Activated CD4-positive, alpha-beta memory T cell treated with anti-CD3 and anti-CD28 coated beads, Interleukin-2, amount 10 ng/mL, durations not matched to agents 7 days and 5 days (primary cell): ENCODE measurements at places on chromosomes 2 and 18.

DNA sequence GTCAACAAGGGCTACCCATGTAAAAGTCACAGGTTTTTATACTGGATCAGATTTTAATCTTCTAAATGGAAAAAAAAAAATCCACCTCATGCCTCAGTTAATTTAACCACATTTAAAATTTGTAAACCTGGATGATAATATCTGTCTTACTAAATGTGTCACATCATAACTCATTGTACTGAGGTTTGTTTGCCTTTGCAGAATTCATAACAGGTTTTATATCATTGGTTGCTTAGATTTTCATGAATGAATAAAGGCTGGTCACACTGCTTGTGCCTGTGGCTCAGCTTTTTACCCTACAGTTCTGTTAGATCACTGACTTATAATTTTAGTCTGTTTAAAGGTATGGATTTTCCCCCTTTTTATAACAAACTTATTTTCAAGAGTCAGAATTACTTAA lies 48.9 kb downstream of the PSMD14 start:
- DNase-seq: no peak

DNA sequence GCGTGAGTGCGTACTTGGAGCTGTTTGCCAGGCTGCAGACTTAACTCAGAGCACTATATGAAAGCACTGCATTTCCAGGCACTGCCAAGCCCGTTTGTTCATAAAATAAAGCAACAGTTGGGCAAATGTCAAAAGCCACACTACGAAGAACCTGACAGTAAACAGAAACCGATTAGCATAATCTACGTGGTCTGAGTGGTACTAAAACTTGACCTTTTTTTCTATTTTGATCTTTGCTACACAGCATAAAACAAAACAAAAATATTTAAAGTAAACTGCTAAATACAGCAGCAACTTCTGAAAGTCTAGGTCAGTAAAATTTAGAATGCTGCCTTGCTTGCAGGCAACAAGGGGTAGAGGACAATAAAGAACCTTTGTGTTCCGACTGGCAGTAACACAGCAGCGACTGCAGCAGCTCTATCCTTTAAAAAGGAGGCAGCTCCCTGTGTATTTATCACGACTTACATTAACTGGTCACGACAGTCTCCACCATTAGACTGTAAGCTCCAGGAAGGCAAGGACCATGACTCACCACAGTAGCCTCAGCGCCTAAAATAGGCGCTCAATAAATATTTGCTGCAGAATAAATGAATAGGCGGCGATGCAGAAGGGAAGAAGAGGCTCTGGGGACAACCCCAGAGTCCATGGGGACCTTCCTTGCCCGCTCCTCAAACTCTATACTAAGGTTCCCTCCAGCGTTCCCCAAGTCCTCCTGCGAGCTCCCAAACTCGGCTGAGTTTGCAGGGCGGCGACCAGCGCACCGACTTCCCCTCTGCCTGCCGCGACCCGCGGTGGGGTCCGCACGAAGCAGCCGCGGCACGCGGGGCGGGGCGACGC lies 902 bp downstream of the SS18 start:
- no peak for DNase-seq

DNA sequence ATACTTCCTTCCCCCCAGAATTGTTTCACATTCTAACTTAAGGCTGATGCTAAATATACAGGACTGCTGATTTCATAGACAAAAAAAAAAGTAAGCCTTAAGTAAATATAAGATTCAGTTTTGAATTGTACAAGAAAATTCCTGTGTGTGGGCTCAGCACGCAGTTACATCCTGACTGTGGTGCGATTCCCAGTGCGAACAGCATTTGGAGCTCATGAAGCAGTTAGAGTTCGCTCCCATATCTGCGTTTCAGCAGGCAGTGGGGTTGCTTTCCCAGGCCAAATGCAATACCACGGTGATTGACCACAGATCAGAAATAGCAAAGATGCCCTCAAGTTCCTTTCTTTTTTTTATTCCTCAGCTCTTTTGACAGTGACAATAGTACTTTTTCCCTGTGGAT lies 75.6 kb downstream of the SATB2 start:
- DNase-seq: no peak

DNA sequence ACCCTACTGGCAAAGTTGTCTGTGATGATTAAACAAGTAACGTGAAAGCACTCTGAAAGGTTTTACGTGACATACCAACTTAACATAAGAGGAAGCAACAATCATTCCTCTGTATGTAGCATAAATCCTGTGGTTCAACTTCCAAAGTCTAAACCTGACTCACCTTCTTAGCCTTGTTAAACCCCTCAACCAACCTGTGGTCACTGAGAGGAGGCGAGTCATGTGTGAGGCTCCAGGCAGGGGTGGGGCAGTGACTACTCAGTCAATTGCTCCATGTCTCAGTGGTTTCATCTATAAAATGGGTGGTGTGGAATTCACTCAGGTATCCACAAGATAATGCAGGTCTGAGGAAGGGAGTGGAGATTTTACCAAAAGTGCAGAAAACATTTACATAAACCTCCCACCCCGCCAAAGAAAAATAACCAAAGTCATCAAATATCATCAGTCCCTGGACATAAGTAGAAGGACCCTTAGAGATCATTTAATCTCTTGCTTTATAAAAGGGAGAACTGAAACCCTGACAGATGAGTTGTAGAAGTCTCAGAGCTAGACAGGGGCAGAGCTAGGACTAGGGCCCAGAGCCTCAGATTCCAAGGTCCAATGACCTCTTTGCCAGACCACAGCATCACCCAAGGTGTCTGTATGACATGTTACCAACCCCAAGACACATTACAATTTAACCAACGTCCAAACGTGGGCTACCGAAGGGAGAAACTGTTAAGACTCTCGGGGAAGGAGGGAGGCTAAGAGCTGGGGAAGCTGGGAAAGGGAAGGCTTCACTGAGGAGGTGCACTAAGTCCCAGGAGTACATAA lies 3.7 kb upstream of the PCBP1 start:
- DNase-seq: peak; percentile 64

- DNase-seq: no peak
These were observed 29.2 kb downstream of the MTHFD2 start for GRCh38 chr2:74227646-74228045.

DNA sequence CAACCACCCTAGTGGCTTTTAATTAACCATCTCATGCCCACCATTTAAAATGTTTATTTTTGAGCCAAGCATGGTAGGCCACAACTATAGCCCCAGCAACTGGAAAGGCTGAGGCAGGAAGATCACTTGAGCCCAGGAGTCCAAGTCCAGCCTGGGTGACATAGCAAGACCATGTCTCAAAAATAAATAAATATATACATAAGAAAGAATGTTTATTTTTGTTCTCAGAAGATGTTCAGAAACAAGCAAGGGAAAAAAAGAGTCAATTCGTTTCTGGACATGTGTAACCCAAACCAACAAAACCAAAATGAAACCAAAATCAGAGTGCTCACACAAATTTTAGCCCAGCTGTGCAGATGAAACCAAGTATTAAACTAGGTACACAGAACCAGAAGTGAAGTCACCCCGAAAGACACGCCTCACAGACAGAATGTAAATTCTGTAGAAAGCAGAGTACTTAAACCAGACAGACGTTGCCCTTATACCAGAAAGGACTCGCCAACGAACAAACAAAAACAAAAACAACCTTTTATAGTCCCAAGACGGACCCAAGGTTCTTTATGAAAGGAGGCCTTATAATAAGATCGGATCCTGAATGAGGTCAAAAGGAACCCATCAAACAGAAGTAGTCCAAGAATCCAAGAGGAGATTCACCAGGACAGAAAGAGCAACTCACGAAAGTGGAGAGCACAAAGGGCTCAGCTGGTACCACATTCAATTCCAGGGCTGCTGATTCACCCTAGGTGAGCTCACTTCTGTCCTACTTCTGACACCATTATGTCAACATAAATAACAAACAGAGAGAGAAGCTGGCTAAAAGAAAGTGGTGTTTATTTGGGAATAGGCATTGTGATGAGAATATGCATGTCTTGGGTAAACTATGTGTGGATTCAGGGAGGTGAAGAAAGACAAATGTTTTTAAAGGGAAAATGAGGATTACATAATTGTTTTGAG lies 31.8 kb upstream of the MTCL1 start:
- DNase-seq: no peak
